ENCODE measurements at places on chromosomes 11 and 22.
A peak's percentile ranks its signal among the peaks of the same experiment; 100 is the strongest.

DNA sequence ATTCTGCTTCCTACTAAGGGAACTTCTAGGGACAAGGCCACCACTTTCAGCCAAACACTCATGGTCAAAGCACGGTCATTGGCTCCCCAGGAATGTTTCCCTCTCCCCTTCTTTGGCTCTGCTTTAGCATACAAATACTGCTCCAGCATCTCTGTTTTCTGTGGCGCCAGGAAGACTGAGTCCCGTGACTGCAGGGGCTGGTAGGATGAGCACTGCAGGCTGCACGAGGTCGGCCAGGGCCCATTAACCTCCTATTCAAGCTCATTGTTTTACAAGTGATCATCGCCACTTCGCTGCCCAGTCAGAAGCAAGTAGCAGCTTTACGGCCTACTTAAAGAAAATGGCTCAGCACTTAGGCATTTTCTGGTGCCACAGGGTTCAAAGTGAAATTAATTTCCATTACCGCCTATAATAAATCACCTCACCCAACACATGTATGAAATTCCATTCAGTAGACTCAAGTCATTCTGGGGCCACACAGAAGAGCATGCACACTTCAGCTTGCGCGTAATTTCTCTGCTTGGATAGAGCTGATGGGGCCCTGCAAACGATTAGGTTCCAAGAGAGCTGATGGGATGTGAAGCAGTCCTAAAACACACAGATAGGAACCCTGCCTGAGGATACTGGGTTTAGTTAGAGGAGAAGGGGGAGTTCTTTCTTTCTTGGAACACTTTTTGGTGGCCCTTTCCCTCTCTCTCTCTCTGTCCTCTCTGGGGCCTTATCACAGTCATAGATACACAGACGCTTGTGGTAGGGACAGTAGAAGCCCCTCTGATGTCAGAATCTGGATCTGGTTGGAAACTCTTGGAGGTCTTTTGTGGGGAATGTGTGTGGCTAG is 173.7 kb downstream of the KIF18A start:
- DNase-seq: no peak

- DNase-seq: no peak
These were observed 143.4 kb upstream of the ANO3 start for GRCh38 chr11:26188554-26188953.

- DNase-seq: peak; percentile 65
These were observed 131.2 kb upstream of the MTMR2 start for GRCh38 chr11:96054870-96055705.

GRCh38 chr22:48490500-48491411 is 1336.9 kb downstream of the BRD1 start:
- DNase-seq: no peak

DNA sequence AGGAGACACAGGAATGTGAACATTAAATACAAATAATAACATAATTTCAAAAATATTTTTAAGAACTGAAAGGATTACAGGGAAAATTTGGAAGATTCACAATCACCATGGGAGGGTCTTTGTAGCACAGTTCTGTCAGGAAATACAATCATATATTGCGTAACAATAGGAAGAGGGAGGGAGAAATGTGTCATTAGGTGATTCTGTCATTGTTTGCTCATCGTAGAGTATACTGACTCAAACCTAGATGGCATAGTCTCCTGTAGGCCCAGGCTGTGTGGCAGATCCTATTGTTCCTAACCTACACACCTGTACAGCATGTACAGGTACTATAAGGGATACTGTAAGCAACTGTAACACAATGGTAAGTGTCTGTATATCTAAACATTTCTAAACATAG is 330.4 kb downstream of the BRD1 start:
- DNase-seq: peak; percentile 24

GRCh38 chr11:83152264-83152663 is 4.7 kb upstream of the PCF11 start:
- DNase-seq: no peak

DNA sequence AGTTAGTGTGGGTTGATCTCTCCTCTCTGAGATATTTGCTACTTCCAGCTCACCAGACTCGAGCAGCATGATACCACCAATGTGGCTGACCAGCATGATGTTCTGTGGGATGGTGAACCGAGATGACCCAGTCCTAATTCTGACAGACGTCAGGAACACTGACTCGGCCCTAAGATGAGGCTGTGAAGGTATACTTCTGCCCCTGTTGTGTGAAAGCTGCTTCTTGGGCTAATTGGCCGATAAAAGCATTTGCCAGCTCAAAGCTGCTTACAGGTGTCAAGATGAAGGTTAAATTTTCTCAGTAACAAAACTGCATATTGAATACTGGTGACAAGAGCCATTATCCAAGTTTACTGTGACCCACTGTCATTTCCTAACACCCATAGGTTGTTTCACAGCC is 151.4 kb downstream of the BRD1 start:
- no peak for DNase-seq

DNA sequence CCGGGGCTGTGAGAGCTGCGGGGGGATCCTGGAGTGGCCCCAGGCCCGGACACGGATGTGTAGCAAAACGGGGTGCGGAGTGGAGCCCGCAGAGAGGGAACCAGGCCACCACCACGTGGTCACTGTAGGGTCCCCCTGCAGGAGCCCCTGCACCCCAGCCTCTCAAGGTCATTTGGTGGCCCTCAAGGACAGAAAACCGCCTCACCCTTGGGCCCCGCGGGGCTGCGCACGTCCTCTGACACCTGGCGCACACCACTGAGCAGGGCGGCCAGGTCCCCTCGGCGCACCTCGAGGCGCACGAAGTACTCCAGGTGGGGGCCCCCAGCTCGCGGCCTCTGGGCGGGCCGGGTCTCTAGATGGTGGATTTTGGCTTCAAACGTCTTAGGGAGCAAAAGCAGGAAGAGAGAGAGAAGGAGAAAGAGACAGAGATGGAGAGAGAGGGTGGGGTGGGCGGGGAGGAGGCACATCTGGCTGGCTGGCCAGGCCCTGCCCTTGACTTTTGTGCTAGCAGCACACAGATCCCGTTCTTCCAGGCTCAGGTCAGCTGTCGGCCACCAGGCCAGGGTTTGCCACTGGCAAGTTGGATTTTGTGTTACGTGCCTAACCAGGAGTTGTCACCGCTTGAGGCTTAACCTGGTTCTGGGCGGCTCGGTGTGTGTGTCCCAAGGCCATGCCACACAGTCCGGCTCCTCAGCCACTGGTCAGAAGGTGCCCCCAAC is 3.2 kb downstream of the TH start:
- DNase-seq: no peak

- peak; percentile 15 for DNase-seq
These were observed 24.7 kb upstream of the NAP1L4 start for GRCh38 chr11:3016861-3017260.

GRCh38 chr11:65559535-65559934 is 1.4 kb upstream of the LTBP3 start:
- DNase-seq: no peak

DNA sequence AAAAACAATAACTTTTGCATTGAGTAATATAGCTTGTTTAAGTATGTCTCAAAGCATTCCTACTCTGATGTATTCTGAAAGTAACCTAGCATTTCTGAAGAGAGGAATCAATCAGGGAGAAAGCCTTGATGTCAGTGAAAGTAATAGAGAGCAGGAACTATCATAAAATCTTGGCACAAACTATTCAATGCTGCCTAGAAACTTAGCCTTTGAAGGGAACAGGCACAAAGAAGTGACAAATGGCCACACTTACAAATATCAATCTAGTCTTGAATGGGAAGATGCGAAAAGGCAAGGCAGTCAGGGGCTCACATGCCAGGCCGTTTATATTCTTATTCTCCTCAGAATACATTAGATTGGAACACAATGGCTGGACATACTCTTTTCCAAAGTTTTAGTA is 576.5 kb upstream of the ANO3 start:
- no peak for DNase-seq

- no peak for DNase-seq
These were observed 9.5 kb upstream of the CBX6 start for GRCh38 chr22:38881464-38881871.

DNA sequence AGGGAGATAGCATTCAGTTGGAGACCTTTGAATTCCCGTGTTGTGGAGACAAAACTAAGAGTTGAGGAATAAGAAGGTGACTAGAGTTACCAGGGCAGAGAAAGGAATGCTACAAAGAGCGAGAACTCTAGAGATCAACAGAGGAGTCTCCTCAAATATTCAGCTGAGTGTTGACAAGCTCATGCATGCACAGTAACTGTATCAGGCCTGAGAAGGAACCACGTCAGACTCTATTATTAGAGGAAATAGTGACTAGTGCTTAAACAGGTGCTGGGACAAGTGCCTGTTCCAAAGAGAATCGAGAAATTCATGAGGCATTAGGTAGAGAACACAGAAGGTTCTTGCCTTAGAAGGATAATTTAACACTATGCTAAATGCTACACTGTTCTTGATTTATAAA is 333.8 kb upstream of the CHORDC1 start:
- no peak for DNase-seq

DNA sequence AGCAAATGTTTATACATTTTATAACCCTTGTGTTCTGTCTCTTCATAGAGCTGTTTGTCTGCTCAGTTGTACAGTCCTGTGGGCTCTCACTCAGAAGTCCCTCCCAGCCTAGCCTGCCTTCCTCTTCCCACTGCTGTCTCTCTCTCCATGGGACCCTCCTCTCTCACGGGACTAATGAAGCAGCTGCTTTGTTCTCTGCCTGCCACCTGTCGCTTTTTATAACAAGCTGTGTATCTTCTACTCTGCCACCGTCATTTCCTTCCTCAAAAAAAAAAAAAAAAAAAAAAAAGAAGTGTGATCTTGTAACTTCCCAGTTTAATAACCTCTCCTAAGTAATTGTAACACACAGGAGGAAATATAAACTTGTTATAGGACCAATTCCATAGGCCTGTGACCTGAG is 92.2 kb upstream of the ALKBH3 start:
- no peak for DNase-seq

DNA sequence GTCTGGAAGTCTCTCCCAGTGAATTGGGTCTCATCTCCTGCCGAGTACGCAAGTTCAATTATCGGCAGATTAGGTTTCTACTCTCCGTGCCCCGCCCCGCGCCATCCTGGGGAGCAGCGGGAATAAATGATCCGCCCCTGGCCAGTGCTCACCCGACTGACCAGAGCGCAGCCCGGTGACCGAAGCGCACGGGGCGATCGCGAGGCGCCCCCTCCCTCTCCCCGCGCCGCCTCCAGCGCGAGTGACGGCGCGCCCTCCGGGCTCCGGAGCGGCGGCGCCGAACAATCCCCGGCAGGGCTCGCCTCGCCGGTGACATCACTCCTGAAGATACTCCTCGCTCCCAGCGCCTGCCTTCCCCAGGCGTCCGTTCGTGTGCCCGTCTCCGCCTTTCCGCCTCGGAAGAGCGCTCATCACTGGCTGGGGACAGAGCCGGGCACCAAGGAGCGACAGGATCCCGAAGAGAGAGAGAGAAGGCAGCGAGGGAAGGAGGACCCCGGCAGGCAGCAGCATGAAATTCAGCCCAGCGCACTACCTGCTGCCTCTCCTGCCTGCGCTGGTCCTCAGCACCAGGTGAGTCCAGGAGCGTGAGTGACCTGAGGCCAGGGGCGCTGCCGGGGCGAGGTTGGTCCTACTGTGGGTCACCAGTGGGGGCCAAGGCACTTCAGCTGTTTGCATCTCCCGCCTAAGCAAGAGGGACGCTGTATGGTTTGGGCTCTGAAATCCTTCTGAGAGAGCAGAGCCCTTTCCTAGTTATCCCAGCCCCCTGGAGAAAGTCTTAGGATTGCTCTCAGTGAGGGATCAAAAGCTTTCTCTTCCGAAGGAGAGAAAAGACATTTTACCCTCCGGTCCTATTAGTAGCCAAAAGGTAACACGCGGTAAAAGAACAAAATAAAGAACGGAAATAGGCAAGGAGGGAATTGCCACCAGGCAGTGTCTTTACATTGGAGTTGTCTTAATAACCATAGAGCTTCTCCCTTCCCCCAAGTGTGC is at the start of gene LUZP2:
TSS of gene LUZP2 (plus strand) at position 318 of the 990 bp plus-strand sequence.
- DNase-seq: no peak

DNA sequence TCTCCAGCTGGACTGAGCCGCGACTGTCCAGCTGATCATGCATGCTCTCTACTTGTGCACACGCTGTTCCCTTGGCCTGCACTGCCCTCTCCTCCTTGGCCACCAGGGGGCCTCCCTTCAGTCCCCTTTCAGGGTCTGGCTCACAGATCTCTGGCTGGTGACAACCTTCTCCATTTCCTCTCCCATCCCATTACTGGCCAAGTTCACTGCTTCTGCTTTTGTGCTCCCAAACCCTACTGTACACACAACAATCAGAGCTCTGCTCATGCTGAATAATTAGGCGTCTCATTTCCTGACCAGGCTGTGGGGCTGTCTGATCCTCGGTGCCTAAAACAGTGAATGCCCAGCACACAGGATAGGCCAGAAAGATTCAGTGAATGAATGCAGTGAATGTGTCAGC is 224.0 kb upstream of the NARS2 start:
- DNase-seq: peak; percentile 55

- peak; percentile 84 for DNase-seq
These were observed 89.8 kb upstream of the PARVA start for GRCh38 chr11:12287374-12288211.

- no peak for DNase-seq
These were observed 54.5 kb upstream of the PLET1 start for GRCh38 chr11:112315057-112315720.

- DNase-seq: no peak
These were observed 255.5 kb downstream of the DYNC2H1 start for GRCh38 chr11:103364687-103365086.

GRCh38 chr11:2812371-2812991 is 73.1 kb downstream of the CDKN1C start:
- no peak for DNase-seq

- no peak for DNase-seq
These were observed 587.1 kb downstream of the SOX6 start for GRCh38 chr11:15769203-15769602.

- DNase-seq: no peak
These were observed 9.4 kb downstream of the DPP3 start for GRCh38 chr11:66489636-66490035.

DNA sequence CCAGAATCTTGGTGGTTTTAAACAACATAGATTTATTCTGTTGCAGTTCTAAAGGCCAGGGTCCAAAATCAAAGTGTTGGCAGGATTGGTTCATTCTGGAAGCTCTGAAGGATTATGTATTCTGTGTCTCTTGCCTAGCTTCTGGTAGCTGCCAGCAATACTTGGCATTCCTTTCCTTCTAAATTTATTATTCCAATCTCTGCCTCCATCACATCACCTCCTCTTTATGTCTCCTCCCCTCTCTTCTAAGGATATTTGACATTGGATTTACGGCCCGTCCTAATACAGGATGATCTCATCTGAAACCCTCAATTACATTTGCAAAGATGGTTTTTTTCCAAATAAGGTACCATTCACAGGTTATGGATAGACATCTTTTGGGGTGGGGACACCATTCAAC is 186.5 kb downstream of the SBF2 start:
- no peak for DNase-seq

DNA sequence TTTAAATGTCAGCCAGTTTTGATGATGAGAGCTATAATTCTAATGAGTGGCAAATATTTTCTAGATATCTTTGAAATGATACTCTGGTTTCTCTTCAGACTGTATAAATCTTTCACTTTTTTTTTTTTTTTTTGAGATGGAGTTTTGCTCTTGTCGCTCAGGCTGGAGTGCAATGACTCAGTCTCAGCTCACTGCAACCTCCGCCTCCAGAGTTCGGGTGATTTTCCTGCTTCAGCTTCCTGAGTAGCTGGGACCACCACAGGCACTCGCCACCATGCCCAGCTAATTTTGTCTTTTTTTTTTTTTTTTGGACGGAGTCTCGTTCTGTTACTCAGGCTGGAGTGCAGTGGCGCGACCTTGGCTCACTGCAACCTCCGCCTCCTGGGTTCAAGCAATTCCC is 113.6 kb downstream of the TEAD1 start:
- peak; percentile 76 for DNase-seq
